ENCODE measurements at places on chromosomes 2 and 18.

DNA sequence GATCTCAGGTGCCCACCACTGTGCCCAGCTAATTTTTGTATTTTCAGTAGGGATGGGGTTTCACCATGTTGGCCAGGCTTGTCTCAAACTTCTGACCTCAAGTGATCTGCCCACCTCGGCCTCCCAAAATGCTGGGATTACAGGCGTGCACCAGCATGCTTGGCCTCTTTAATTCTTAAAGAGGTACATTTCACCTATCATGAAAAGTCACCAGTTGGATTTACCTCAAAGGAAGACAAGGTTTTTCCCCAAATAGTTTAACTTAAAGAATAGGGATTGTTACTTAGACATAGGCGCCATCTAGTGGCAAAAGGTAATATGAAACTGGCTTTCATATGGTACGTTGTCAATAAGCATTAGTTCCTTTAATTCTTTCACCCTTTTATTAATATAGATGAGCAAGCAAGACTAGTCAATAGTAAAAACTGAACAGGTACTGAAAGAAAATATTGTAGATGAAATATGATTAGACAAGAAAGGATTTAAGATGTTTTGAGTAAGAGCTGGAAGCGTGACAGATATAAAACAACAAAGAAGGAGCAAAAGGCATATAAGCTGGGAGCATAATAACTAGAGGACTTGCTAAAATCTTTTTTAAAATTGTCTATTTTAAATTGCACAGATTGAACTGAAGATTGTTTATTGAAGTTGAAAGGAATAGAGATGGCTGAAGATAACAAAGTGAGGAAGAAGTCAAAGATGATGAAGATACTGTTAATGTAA lies 35.0 kb upstream of the PSMD14 start:
- DNase-seq = peak; percentile 55

- DNase-seq = no peak
Observed at GRCh38 chr18:74255131-74255616, 36.6 kb downstream of the CYB5A start.

GRCh38 chr2:98282109-98282508 lies 64.1 kb upstream of the CNGA3 start:
- no peak for DNase-seq

DNA sequence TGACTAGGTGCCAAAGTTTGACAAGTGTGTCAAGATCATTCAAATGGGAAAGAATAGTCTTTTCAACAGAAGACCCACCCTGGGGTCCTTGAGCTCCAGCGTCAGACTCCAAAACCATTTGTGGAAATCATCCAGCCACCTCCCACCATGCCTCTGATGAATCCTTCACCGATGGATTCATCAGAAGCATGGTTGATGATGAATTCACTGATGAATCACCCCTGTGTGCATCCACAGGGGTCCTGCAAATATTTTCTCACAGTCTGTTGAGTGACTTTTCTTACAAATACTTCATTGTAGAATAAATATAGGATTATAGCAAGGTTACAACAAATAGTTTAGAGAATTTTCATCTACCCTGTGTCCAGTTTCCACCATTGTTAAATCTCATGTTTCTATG lies 4.3 kb downstream of the UGT1A9 start:
- DNase-seq = no peak

DNA sequence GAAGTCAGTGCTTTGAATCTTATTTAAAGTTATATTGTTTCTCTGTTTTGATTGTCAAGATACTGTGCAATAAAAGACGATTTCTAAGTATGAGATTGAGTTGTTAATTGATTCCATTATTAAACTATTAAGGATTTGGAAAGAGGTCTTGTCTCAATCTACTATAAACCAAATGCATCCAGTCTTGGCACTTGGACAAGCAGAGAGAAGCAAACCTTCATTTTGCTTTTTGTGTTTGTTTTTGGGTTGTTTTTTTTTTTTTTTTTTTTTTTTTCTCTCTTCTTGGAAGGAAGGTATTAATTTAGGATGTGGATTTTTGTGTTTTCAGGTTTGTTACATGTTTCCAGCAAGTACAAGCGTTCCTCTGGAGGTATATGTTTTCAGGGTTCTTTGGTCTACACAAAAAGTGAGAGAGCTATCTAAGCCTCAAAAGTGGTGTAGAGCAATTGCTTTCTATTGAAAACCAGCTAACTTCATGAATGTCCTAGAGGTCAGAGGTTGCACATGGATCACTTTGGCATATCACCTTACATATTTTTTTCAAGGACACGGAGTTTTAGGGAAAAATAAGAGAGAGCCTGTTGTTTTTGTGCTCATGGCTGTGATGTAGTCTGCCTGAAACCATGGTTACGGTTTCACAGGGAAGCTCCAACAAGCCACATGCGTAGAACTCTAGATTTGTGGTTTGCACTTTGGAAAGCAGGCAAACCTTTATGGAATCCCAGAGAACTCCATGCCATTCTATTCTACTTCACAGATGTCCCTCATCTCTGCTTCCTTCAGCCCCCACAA lies 1.8 kb downstream of the PRKCE start:
- DNase-seq = no peak

Data from SW 1271 (cell line).